ENCODE measurements at places on chromosomes 12 and 14.

DNA sequence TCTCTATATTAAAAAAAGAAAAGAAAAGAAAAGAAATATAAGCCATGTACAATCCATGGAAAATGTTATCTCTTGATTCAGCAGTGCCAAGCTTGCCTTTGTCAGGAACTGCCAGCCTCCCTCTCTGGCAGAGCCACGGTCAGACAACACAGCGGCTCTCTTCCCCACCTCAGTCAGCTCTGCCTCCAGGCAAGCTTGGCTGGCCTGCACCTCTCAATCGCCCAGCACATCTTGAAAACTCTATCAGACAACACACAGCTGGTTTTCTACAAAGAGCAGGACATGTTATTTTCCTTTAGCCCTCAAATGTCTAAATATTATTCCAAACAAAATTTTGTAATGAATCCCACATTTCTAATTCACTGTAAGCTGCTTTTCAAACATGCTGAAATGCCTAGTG lies 20.0 kb upstream of the GCH1 start:
- DNase-seq = no peak

- no peak for DNase-seq
Measured at GRCh38 chr12:38399711-38400206, 83.2 kb downstream of the ALG10B start.

- DNase-seq = no peak
Measured at GRCh38 chr14:71348394-71348793, 441.1 kb downstream of the PCNX1 start.

DNA sequence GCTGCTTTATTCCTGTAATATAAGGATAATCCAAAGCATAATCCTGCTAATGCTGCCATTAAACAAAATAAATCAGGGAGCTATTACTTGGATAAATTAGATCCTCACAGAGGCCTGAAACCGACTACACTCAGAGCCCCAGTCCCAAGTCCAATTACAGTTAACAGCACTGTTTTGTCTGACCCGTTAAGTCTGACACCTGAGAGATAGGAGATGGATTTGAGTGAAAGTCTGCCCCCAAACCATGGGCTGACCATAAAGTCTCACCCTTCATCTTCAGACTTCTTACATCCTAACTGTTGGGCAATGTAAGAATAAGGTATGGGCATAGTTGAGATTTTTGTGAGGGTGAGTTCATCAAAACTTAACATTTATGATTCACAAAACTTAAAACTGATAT lies 181.7 kb downstream of the PLCZ1 start:
- no peak for DNase-seq

DNA sequence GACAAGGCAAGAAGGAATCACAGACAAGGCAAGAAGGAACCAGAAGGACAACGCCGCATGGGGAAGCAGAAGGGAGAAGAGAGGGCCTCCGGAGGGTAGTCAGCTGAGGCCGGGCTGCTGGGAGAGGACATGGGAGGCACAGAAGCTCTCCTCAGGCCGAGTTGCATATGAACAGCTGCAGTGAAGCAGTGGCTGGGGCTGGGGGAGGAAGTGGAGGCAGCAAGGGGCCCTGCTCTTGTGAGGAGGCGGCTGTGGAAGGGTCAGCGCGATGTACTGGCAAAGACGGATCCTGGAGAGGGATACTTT lies 22.0 kb upstream of the TMEM106C start:
- no peak for DNase-seq

DNA sequence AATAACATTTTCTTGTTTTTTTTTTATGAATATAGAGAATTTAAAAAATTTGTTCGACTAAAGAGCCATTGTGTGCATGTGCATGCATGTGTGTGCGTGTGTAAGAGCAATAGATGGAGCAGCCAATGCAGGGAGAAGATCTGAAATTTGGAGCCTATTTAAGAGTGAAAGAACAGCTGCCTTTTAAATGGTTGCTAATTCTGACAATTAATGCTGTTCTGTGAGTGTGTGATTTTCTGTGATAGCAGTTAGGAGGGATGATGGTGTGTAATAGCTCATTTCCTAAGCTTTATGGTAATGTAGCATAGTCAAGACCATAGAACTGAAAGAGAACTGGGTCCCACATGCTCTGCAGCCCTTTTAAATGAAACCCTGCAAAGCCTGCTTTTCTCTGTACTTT lies 137.9 kb downstream of the NRXN3 start:
- DNase-seq = no peak

GRCh38 chr14:104352493-104353220 lies 214.3 kb downstream of the KIF26A start:
- DNase-seq = no peak

DNA sequence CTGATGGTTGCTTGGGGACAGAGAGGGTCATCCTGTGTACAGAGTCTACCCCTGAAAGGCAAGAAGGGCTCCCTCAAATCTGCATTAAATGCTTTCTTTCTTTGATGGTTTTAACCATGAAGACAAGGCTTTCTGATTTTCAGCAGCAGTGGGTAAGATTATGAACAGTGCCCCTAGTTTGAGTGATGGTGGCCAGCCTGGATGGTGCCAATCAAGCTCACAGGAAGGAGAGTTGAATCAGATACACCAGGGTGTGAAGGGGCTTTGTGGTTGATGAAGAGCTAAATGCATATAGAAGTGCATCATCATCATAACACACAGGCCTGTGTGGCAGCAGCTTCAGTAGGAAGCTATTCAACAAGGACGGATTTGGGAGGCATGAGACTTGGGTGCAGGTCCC lies 5.7 kb downstream of the KRT85 start:
- peak; percentile 45 for DNase-seq

GRCh38 chr14:61662437-61663311 lies 32.6 kb upstream of the HIF1A start:
- peak; percentile 92 for DNase-seq

GRCh38 chr12:82527165-82527780 lies 159.4 kb upstream of the TMTC2 start:
- peak; percentile 48 for DNase-seq

- peak; percentile 89 for DNase-seq
Measured at GRCh38 chr12:104215638-104216297, at the start of gene TXNRD1. TSS of gene TXNRD1 (plus strand) at chr12:104215779. CDS start at chr12:104215803, 24 bp downstream.

DNA sequence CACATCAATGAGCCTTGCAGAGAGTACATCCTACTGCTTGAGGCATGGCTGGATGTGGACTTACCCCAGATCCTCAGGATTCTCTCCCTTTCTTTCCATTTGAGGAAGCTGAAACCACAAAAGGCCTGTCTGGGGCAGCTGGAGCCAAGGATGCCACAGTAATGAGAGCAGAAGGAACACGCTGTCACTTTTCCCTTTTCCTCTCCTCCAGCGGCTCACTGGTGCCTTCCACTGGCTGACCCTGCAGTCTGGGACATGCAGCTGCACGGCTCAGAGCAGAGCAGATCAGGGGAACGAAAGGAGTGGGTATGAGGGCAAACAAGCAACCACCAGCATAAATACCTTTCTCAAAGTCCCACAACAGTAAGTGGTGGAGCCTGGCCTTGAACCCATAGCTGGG lies 78.2 kb downstream of the GAS2L3 start:
- no peak for DNase-seq

Measured in activated CD8-positive, alpha-beta memory T cell treated with anti-CD3 and anti-CD28 coated beads, Interleukin-2, amount 10 ng/mL, durations not matched to agents 7 days and 5 days (primary cell).